ENCODE measurements at places on chromosomes 11 and 22.

DNA sequence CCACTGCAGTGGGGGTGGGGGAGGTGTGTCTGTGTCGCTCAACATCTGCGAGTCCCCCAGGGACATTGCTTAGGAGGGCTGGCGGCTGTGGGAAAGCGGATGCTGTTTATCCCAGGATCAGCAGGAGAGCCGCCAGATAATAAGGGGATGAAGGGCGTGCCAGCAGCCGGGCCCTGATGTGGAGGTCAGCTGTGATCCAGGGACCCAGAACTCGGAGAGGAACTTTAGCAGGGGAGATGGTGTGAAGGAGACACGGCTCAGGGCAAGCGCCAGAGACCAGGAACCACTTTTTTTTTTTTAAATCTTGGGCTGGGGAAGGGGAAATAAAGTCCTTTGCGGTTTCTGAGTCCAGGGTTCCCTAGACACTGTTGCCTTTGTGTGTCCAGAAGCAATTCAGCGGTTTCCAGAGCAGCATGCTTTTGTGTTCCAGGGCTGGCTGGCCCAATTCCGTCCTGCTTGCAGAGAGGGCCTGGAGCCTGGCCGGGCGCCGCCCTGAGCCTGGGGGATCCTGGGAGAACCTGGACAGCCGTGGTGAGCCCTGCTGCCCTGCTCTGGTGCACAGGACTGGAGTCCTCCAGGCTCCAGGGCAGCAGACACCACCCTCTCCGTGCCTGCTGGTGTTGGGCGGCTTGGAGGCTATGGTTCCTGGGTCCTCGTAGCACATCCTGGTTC is at the start of gene GRAMD4:
GRAMD4 (plus strand) TSS at position 557 of the 672 bp plus-strand sequence. CDS start 6,414 bp downstream, outside the sequence.
- DNase-seq: peak; percentile 1

DNA sequence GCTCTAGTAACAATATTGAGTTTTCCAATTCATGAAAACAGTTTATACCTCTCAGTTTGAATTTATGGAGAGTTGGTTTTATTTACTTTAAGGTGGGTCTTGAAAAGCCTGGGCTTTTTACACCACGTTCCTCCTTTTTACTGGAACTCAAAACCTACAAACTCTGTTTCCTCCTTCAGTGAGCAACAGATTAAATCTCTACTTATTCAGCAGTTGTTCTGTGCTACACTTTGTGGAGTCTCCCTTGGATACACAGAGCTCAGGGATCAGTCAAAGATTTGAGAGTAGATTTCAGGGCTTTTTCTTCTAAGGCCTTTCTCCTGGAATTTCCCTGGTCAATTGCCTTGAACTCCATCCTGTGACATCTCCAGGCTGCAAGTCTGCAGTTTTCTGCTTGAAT is 3.5 kb downstream of the NXPE1 start:
- no peak for DNase-seq

DNA sequence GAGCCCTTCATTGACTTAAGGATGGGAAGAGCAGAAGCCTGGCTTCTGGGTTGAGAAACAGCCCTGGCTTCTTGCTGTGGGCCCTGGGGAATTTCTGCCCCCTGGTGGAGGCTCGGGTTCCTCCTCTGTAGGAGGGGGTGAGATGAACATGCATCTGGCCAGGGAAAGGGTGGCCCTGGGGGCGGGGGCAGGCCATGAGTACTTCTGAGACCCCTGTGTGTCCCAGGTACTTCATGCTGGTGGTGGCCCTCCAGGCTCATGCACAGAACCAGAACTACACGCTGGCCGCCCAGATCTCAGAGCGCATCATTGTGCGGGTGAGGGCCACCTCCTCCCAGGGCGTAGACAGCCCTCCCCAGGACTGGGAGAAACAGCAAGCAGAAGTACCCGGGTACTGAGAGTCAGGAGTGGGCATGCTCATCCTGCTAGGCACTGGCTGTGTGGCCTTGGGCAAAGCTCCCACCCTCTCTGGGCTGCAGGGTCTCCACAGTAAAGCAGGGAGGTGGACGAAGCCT is 15.8 kb downstream of the TMEM258 start:
- DNase-seq: peak; percentile 11

DNA sequence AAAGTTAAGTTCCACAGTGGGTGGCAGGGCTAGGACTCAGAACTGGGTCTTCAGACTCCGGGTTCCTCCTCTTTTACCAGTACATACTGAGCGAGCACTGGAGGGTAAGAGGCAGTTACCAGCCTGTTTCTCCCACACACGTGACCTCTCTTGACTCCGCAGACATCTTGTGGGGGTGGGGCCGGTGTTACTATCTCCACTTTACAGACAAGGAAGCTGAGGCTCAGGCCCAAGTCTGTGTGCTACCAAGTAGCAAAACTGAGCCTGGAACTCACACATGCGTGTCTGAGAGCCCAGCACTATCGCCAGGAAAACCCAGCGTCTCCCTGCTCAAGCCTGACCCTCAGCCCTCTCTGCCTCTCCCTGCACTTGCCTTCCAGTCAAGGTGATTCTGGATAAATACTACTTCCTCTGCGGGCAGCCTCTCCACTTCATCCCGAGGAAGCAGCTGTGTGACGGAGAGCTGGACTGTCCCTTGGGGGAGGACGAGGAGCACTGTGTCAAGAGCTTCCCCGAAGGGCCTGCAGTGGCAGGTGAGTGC is 16.0 kb upstream of the SMIM35 start:
- DNase-seq: no peak

- DNase-seq: no peak
Observed at GRCh38 chr11:35639591-35640179, 21.4 kb downstream of the FJX1 start.

- DNase-seq: no peak
Observed at GRCh38 chr11:114290503-114291235, 5.5 kb upstream of the NNMT start.

GRCh38 chr11:63908631-63909401 is 8.1 kb downstream of the RCOR2 start:
- no peak for DNase-seq

GRCh38 chr11:100872951-100873740 is 186.1 kb downstream of the ARHGAP42 start:
- DNase-seq: peak; percentile 31

DNA sequence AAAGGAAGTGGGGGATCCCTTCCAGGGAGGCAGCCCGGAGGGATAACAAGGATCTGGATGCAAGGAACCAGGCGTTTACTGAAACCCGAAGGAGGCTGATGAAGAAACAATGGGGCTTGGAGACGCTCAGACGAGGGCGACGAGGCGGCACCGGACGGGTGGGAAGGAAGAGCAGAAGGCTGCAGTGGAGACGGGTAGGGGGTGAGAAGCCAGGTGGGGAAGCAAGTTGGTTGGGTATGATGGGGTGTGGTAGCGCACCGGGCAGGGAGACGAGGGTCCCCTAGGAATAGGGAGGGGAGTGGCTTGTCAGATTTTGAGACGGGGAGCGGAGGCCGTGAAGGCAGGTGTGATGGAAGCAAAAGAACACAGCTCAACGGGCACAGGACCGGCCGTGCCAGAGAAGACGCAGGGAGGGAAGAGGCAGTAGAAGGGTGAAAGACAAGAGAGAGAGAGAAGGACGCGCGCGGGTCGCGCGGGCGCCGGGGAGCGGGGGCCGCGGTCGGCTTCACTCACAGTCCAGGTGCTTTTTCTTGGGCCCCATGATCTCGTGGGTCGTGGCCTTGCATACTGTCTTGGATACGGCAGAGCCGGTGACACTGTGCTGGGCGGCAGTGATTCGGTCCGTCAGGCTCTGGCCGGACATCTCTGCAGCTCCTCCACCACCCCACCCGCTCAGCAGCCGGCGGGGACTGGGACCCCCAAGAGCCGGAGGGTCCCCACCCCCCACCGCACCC is 579 bp downstream of the PICALM start:
- DNase-seq: peak; percentile 71

GRCh38 chr11:91846649-91847048 is 378.0 kb upstream of the FAT3 start:
- DNase-seq: no peak

DNA sequence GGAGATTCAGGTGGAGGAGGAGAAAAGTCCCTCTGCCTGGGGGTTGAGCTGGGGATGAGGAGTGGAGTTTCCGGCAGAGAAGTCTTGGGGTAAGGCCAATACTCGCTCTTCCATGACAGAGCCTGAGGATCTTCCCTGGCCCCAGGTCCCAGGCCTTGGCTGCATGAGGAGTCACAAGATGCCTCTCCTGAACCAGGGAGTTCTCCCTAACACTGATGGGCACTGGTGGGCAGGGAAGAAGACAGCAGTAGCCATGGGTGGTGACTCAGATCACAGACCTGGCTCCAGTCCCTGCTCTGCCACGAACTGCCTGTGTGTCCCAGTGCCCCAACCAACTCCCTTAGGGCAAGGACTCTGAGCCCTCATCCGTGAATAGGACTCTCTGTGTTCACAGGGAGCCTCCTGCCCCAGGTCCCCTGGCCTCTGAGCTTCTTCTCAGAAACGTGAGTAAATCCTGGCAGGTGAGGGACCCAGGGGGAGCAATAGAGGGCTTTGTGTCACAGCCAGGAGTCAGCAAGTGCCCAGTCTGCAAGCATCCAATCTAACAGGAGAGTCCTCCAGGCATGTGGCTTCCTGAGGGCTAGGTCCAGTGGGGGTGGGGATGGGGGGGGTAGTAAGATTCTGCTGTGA is 45.5 kb upstream of the FTH1 start:
- no peak for DNase-seq

- DNase-seq: no peak
Observed at GRCh38 chr11:77301510-77301909, at the start of gene GDPD4. GDPD4 (minus strand) TSS chr11:77301686; CDS start chr11:77285137, 16,549 bp downstream.

DNA sequence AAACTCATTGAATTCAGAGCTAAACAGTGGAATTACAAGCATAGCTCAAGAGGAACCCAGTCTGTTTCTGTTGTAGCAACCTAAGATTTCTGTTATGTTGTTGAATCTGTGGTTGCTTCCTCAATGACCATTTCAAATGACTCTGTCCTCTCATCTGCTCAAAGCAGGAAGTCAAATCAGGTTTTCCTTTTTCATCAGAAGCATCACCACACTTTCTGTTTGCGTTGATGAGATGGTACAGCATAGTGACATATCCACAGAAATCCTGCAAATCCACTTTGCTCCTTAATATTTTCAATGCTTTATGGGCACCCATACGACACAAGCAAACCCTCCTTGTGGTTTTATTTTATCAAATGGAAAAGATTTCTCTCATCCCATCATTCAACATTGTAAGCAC is 12.6 kb upstream of the UCP2 start:
- DNase-seq: no peak

- DNase-seq: no peak
Observed at GRCh38 chr11:115515647-115516395, 11.6 kb upstream of the CADM1 start.

DNA sequence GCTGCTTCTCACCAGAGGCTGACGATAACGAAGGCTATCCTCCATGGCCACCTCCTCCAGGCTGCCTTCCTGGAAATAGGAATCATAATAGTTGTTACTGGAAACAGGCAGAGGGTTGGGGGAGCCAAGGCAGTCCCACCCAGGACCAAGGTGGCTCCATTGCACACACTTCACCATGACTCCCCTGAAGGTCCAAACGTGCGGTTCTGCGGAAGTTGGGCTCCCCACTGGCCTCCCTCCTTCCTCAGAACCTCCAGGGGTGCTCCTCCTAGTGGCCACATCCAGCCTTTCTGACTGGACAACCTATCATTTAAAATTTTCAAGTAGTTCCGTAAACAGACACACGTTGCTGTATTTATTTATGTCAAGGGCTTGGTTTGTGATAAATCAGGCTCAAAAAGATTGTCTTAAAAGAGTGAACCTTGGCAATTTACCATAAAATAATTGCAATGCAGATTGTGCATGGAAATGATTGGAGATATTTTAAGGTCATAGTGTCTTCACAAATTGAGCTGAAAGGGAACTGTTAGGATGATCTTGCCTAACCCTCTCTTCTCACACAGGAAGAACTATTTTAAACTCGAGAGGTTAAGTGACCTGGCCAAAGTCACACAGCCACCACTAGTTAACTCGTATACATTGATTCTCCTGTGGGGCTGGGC is 1.4 kb upstream of the TCN2 start:
- peak; percentile 40 for DNase-seq

- DNase-seq: no peak
Observed at GRCh38 chr11:128942817-128943427, at the start of gene TP53AIP1. TP53AIP1 (minus strand) TSS chr11:128942871; CDS start chr11:128937818, 5,053 bp downstream.

DNA sequence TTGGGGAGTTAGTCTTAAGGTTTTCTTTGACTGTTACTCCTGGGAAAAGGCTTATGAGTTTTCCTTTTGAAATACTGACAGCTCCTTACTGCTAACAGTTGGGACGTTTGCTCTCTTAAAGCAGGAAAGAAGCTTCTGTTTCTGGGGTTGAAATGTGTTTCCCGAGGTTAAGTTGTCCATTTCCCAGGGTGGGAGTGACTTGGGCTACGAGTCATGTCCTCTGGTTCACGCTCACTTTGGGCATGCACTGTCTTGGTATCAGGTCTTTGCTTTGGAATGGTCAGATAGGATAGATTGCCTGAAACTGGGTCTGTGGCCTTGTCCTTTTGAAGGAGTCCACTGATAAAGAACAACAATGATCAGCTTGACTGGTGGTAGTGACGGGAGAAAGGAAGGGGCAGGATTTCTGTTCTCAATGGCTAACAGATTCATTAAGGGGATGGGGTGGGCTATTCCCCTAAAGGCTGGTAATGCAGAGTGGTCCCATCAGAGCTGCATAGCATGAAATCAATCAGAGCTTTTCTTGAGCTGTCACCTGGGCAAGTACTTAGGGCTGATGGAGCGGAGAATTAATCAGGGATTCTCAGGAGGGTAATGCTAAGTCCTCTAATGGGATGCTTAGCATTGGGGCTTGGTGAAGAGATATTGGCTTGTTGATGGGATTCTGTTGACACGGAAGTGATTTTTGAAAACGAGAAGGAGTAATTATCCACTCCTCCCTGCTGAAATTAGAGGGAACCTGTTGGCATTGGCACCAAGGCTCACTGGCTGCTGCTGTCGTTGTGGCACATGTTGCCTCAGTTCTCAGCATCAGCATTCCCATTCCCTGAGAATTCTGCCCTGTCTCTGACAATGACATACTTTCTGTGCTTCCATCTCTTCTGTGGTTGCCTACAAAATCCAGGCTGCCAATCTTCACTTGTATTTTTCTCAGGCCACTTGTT is 81.6 kb downstream of the TEAD1 start:
- peak; percentile 43 for DNase-seq

- DNase-seq: no peak
Observed at GRCh38 chr11:23778971-23779370, 717.9 kb upstream of the LUZP2 start.

- DNase-seq: no peak
Observed at GRCh38 chr11:114061048-114061680, 1.7 kb downstream of the ZBTB16 start.

GRCh38 chr11:117723277-117724024 is 73.6 kb downstream of the DSCAML1 start:
- no peak for DNase-seq

DNA sequence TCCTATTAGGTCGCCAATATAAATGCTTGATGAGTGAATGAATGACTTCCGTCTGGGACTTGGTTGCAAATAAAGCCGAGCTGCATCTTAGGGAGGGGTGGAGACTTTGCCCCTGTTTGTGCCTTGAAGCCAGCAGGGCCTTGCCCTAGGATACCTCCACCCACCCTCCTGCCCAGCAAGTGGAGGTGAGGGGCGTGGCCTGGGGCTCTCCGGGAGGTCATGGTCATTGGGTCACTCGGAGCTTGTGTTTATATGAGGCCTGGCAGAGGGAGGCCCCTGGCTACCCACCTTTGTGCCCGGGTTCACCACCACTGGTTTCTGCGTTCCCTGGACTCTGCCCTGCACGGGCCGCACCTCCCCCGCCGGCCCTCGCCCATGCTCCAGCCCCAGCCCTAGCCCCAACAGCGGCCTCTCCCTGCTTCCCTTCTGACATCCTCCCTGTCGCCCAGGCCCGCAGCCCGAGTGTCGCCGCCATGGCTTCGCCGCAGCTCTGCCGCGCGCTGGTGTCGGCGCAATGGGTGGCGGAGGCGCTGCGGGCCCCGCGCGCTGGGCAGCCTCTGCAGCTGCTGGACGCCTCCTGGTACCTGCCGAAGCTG is 4.3 kb downstream of the MPST start:
- no peak for DNase-seq
